ENCODE measurements at places on chromosomes 1 and 21.
A peak's percentile ranks its signal among the peaks of the same experiment; 100 is the strongest.

GRCh38 chr1:150178548-150178947 is 28.8 kb downstream of the PLEKHO1 start:
- DNase-seq: no peak

DNA sequence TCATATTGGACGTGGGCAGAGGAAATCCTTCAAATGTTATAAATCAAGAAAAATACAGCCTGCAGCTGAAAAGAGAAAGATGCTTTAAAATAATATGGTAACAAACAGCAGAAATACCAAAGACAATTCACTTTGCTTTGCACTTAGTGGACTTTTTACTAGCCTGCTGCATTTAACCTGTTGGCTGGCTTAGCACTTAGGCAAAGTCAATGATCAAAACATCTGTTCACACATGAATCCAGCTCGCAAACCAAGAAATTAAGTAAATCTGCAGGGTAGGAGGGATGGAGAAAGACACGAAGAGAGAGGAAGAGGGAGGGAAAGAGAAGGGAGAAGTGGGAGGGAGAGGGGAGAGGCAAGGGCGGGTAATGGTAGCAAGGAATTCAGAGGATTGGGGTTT is 103.6 kb upstream of the RAB4A start:
- no peak for DNase-seq

- no peak for DNase-seq
Observed at GRCh38 chr1:1024771-1025699, 5.1 kb downstream of the AGRN start.

GRCh38 chr1:165342587-165342986 is 13.9 kb downstream of the LMX1A start:
- no peak for DNase-seq

DNA sequence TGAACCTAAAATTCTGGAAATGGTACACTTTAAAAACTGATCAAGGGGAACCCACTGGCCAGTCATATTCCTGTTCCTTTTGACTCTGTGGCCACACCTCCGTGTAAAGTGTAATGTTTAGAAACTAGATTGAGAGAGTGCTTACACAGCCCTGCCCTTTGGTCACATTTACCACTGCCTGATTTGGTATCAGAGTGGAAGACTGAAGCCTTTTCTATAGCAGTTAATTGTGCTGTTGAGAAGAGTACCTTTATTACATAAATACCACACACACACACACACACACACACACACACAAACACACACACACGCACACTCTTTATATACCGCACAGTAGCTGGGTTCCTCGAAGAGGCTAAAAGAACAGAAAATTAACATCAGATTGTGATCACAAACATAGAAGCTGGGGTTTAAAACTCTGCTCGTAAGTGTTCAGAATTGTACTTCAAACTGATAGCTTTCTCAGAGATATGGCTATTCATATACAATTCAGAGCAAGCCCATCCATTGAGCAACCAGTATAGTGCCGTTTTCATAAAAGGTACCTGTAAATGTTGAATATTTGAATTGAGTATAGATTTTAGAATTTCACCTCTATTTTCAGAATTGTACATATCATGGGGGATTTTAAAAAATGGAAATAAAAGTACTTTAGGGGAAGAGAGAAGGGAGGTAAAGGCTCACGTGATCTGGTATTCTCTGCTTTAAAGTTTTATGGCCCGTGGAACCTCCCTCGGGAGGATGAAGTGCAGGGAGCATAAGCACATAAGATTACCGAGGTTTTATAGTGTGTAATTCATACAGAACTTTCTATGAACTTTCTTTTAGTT is 37.5 kb downstream of the CAMTA1 start:
- no peak for DNase-seq

DNA sequence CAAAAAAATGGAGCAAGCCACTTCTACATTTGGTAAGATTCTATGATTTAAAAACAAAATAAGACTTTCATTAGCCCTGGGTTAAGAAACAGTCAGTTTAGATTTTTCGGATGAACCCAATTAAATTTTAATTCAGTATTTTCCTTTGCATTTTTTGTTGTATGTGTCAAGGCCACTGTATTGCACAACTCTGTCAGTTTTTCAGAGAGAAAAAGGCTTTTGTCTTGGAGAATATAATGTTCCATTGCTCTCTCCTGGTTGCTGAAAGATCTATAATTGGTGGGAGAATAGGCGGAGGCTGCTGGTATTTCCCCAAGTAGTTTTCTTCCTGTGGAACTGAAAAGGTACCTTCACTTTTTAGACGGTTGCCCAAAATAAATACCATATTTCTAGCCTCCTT is 84.6 kb downstream of the NEGR1 start:
- DNase-seq: no peak

DNA sequence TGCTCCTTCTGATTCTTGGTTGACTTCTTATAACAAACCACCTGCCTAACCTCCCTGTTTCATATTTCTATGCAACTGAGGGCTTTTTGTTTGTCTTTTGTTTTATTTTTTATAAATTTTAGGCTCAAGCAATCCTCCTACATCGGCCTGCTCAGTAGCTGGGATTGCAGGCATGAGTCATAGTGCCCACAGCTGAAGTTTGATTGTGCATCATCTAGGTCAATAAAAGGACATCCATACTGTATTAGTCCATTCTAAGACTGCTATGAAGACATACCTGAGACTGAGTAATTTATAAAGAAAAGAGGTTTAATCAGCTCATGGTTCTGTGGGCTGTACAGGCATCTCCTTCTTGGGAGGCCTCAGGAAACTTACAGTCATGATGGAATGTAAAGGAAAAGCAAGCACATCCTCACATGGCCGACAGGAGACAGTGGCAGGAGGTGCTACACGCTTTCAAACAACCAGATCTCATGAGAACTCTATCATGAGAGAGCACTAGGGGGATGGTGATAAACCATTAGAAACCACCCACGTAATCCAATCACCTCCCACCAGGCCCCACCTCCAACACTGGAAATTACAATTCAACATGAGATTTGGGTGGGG is 285.0 kb downstream of the SIPA1L2 start:
- no peak for DNase-seq

GRCh38 chr1:221732052-221732451 is 9.8 kb downstream of the DUSP10 start:
- DNase-seq: no peak

- no peak for DNase-seq
Observed at GRCh38 chr1:101437800-101438199, 201.0 kb downstream of the S1PR1 start.

DNA sequence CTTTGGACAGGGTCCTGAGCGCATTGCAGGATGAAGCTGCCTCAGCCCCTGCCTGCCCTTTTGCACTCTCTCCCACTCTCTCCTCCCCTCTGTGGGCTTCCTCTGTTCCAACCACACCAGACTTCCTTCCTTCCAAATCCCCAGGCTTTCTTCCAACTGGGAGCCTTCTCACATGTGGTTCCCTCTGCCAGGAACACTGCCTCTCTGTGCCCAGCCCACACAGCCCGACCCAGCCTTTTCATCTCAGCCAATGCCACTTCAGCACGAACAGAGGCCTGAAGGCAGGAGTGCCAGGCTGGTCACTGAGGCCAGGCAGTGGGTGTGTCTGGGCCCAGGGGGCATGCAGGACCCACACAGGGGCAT is 5.9 kb downstream of the SELENON start:
- DNase-seq: no peak

- DNase-seq: no peak
Observed at GRCh38 chr1:23720256-23720995, 22.8 kb upstream of the ELOA start.

- no peak for DNase-seq
Observed at GRCh38 chr1:167705250-167705649, 16.5 kb upstream of the MPZL1 start.

DNA sequence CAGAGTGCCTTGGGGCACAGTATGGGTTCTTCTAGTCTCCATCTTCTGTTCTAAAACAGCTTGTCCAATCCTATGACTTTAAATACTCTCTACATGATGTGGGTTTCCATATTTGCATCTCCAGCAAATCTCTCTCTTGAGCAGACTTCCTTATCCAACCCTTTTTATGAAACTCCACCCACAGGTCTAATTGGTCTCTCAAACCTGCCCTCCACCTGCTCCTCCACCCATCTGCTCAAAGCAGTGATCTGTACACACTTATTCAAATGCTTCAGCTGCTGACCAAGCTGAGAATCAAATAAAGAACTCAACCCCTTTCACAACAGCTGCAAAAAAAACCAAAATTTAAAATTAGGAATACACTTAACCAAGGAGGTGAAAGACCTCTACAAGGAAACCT is 11.5 kb downstream of the MCOLN2 start:
- no peak for DNase-seq

GRCh38 chr1:8423269-8423691 is 105.4 kb downstream of the SLC45A1 start:
- DNase-seq: no peak

GRCh38 chr1:90386899-90387720 is 330.0 kb downstream of the BARHL2 start:
- DNase-seq: peak; percentile 71

DNA sequence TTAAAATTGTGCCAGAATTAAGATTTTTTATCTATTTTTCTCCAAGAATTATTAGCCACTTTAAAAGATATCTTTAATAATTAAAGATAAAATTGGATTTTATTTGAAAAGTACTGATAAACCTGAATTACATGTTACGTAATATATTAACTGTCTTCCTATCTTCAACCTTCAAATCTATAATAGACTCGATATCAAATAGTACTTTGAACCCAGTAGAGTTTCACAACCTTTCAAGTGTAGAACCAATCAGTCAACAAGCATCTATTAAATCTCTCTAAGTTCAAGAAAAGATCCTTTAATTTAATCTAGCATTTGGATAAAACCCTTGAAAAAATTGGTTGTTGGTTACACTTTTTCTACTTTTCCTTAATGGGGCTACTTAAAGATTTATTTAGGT is 271.4 kb downstream of the GPR52 start:
- DNase-seq: no peak

GRCh38 chr1:38135625-38136414 is 89.2 kb upstream of the POU3F1 start:
- peak; percentile 61 for DNase-seq

DNA sequence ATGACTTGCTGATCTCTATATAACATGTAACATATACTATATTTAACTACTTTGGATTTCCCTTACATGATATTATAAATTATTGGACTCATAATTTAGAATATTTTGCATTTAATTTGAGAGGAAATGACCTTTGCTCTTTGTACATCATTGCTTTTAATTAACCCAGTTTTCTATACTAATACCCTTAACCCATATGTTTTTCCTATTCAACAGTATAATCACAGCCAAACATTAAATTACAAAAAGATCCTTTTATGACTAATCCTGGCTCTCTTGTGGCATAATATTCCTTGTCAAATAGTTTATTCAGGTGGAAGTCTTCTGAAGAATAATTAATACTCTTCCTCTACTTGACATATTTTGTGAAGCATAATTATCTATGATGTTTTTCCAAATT is 56.0 kb upstream of the GPR52 start:
- DNase-seq: no peak

DNA sequence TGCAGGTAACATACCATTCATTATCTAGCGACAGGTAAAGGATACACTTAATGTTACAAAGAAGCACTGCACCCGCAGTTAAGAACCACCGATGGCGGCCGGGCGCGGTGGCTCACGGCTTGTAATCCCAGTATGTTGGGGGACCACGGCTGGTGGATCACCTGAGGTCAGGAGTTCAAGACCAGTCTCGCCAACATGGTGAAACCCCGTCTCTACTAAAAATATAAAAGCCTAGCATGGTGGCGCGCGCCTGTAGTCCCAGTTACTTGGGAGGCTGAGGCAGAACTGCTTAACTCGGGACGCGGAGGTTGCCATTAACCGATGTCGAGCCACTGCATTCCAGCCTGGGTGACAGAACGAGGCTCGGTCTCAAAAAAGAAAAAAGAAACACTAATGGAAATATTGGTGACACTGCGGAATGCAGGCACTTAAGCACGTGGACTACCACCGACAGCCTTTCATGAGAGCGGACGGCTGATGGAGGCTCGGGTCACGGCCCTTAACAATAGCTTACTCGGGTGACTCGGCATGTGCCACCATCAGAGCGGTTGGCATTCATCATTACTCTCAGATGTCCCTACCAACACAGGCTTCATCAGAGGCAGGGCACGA is 542 bp downstream of the GAS5 start:
- DNase-seq: no peak

DNA sequence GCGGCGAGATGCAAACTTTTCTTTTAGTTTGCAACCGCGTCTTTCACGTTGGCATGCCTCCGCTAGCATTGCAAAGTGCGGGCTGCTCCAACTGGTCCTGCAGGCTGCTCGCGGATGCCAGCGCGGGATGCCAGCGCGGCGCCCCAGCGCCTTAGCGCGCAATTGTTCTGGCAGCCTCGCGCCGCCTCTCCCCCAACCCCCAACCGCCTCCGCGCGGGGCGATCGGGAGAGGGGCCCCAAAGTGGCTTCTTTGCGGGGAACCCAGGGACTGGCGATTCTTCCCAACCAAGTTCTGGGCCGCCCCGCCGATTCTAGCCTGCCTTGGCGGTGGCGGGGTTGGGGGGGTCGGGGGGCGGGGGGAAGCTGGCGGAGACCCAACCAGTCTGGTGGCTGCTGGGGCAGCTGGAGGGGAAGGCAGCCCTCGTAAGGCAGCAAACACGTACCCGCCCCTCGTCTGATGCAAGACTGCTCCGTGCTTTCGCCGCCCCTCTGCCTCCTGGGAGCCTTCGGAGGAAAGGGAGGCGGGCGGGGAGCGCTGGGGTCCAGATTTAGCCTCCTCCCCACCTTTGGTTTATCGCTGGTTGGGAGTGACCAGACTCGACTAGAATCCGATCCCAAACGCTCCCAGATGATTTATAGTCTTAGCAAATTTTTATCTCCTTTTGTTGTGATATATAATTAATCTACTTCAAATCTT is 756 bp downstream of the PHGDH start:
- DNase-seq: peak; percentile 92

GRCh38 chr1:25803368-25803767 is 3.4 kb downstream of the SELENON start:
- DNase-seq: no peak

DNA sequence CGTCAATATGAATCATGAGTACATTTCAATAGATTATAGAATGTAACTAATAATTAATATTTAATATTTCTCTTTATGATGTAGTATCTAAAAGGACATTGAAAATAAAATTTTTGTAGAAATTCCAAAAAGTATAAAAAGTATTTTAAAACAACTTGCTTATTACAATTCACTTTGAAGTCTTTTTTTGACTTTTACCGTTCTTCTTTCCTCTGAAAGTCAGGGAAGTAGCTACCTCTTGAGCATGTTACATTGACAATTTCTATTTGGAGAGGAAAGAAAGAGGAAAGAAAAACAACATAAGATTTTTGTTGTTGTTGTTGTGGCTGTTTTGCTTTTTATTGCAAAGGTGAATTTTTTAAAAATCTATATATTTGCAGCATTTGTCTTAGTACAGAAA is 1.3 kb downstream of the PTPRC start:
- DNase-seq: no peak

GRCh38 chr1:77412069-77412819 is 130.4 kb downstream of the AK5 start:
- DNase-seq: no peak

GRCh38 chr1:206514813-206515387 is 7.6 kb downstream of the RASSF5 start:
- DNase-seq: no peak
